ENCODE measurements at places on chromosomes 3 and 15.

DNA sequence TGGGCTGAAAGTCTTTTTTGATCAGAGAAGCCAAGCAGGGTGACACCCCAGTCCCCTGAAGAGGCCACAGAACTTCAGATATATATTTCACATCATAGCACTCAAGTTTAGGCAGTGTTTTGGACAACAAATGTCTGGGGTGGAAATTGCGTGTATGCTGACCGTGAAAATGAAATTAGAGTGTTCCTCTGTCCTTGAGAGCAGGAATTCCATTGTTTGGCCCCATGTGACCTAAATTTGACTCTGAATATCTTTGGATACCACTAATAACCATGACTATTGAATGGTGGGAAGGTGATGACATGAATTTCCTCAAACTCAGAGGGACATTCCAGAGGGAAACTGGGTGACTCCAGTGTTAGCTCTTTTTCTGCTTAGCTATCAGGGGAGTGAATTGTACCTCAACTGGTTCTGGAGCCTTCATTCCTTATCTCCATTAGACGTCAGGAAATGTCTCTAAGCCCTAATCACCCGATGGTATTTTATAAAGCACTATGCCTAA lies 263.5 kb upstream of the RASGRP1 start:
- DNase-seq, result no peak

GRCh38 chr15:40277471-40277870 lies 5.4 kb downstream of the ANKRD63 start:
- DNase-seq, result peak; percentile 25

DNA sequence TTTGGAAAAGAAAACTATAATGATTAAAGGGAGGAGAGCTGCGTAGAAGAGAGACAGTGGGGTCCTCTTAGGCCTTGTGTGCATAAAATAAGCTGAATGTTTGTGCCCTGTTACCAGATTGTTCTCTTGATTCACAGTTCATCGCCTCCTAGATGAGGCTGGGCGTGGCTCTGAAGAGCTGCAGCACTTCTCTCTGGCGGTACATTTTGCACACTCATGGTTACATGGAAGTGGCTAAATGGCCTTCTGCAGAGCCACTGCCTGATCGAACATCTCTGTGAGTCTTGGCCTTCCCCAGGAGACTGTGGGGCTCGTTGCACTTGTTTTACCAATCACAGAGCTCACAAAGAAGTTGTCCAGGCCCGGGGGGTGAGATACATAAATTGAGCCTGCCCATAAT lies 208.8 kb downstream of the GABRG3 start:
- no peak for DNase-seq

DNA sequence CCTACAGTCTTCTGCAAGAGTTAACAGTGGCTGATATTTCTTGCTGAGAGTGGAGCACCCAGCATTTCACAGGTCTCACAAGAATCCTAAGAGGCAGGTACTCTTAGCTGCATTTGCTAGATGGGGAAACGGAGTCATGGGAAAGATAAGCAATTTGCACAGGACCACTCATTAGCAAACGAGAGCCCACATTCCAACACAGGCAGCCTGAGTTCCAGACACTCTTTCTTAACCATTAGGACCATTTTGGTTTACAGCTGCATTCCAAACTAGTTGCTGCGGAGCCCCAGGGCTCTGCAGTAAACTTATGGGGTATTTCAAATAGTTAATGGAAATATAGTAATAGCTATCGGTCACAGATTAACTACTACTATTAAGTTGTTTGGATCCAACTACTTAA lies 42.5 kb downstream of the LYZL4 start:
- DNase-seq, result no peak

All from midbrain (tissue), 1 donor.